ENCODE measurements at places on chromosomes 6 and 20. TPM values are rescaled to one million over a fixed set of nuclear protein-coding genes. Genes with fewer than 3 reads are reported as not detected.

FAM209A gene
- total RNA-seq, result not detected

AIF1 gene
- total RNA-seq, result not detected

CD24 gene
- 299 TPM for total RNA-seq

ADA gene
- 8.8 TPM for total RNA-seq

MOCS1 gene
- 13.7 TPM for total RNA-seq

MAP7 gene
- not detected for total RNA-seq

- no peak for DNase-seq
Observed at GRCh38 chr6:158019416-158019815, 37.8 kb downstream of the SYNJ2 start.

DNA sequence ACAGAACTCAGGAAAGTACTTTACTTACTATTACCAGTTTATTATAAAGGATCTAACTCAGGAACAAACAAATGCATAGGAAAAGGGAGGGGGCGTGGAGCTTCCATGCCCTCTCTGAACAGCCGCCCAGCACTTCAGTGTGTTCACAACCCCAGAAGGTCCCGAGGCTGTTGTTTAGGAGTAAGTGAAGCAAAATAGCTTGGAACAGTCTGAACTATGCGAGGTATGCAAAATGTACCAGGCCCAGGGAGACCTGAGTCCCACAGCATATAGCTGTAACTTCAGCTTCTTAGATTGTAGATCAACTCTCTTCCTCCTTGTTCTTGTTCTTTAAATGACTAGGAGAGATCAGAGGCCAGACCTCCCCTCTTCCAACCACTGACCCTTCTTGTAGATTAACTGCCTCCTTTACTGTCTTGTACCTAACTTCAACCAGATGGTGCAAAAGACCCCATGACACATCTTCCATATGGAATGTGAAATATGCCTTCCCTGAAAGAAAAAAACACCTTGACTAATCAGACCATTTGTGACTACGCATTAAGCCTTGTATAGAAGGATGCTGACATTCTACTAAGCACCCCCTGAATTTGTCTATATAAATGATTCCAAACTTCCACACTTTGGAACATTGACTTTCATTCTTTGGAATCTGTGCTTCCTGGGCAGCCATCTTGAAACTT lies 98.8 kb upstream of the SNX9 start:
- DNase-seq, result no peak

- peak; percentile 94 for DNase-seq
Observed at GRCh38 chr6:113995634-113996033, 24.7 kb upstream of the HDAC2 start.

DNA sequence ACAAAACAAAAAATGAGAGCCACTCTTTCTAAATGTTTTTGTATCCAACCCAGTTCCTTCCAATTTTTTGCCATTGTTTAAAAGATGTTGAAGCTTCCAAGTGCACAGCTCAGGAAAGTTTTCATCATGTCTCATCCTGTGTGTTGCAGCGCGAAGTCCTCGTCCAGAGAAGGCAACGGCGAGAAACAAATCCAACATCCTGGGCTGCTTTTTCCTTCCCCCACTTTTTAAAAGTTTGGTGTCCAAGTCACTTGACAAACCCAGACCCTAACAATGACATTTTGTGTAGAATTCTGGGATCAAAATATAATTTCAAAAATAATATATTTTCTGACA lies 92.3 kb downstream of the ANKRD60 start:
- peak; percentile 31 for DNase-seq

DNA sequence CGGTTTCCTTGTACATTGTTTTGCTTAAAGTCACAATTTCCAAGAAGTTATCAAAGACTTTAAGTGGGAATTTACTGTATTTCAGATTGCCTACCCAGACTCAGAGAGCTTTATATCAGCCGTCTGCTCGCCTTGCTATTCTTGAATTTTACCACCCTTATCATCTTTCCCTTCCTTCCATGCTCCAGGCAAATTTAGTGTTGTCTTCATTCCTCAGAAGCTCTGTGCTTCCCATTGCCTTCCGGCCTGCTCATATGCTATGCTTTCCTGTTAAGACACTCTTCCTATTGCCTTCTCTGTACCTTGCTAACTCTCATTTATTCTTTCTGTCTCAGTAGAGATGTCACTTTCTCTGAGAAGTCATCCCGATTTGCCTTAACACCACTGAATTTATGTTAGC lies 52.1 kb downstream of the CD2AP start:
- no peak for DNase-seq

DNA sequence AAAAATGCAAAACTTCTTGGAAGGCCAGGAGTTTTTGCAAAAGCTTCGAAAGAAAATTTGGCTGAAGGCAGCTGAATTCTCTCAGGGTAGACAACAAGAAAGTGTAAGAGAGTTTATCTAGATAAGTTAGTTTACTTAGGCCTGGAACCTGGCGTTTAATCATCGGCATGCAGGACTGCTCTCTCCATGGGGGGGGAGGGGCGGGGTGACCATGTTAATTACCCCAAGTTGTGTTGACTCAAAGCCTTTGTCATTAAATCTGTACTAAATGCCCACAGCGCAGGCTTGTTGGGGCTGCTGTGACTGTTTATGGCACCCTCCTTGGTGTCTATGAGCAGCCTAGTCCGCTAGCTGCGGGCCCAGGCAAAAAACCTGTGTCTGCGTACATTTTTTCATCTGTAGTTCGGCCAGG lies 20.1 kb upstream of the ZNF451 start:
- no peak for DNase-seq

GRCh38 chr20:61436667-61437279 lies 184.7 kb downstream of the CDH4 start:
- DNase-seq, result peak; percentile 95

DNA sequence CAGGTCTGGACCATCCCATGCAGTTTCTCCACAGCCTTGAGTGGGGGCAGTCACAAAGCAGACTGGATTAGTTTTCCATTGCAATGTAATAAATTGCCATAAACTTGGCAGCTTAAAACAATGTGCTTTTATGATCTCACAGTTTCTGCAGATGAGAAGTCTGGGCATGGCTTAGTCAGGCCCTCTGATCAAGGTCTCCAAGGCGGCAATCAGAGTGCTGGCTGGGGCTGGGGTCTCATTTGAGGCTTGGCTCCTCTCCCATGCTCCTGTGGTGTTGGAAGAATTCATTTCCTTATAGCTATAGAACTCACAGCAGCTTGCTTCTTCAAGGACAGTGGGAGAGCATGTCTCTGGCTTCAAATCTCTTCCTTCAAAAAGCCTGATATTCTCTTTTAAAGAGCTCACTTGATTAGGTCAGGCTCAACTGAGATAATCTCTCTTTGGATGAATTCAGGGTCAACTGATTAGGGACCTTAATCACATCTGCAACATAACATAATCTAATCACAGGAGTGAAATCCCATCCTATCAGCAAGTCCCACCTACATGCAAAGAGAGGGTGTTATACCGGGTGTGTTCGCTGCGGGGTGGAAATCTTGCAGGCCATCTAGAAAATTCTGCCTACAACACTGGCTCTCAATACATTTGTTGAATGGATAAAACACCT lies 77.4 kb upstream of the SULF2 start:
- no peak for DNase-seq

DNA sequence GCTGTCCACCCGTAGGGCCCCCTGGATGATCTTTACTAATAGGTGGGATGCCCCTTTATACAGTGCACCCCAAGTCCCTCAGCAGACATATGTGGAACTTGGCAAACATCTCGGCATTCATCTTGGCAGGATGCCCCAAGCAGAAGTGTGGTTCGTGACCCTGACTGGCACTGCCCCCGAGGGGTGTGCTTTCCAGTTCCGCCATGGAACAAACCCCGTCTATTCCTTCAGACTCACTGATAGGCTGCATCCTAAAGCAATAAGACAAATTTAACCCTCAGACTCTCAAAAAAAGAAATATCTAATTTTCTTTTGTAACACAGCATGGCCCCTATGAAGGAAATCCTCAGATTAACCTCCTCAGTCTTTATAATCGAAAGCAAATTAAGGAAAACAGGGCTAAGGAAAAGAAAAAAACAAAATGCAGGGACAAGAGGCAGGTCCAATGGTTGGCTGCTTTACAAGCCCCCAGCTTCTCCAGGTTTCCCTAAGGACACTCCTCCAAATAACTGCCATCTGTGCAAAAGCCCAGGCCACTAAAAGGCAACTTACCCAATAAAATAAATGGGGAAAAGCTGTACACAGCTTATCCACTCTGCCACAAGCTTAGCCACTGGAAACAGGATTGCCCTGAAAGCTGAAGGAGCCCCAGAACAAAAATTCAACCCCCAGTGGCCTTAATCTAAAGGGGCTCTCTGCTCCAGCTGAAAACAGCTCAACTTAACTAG lies 30.5 kb upstream of the RIPK1 start:
- no peak for DNase-seq

DNA sequence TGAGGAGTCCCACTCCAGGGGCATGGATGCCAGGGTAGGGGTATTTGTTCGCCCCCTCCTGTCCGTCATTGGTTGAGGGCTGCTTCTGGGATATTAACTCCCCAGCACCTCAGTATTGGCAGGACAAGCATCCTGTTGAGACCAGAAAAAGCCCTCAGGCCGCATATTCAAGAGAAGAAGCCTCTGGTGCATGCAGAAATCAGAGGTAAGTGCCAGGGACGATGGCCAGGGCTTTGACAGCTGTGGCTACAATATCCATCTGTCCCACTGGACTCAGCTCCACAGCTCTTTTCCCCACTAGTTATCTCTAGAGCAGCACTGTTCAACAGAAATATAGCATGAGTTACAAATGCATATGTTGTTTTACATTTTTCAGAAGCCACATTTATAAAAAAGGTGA lies 651.3 kb downstream of the KIF16B start:
- DNase-seq, result no peak

DNA sequence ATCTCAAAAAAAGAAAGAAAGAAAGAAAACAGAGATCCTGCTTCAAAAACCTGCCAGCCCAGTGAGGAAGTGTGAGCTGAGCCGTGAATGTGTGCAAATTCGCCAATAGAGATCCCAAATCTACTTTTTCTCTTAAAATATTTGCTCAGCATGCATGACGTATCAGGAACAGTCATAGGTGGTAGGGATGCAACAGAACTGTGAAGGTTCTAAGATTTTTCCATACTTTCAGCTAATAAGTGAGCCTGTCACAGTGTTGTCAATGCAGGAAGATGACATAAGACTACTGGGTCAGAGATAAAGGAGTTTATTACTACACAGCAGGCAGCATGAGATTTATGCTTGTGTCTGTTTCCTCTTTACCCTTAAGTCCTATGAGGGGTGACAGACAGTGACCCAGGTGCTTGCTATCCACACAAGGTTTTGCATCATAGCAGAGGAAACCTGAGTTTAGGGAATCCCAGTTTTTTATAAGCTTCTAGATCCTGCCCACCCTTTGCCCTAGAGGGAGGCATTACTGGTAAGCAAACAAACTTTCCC lies 273.4 kb downstream of the BMP7 start:
- DNase-seq, result no peak

- no peak for DNase-seq
Observed at GRCh38 chr6:167679790-167680604, 146.7 kb upstream of the AFDN start.

DNA sequence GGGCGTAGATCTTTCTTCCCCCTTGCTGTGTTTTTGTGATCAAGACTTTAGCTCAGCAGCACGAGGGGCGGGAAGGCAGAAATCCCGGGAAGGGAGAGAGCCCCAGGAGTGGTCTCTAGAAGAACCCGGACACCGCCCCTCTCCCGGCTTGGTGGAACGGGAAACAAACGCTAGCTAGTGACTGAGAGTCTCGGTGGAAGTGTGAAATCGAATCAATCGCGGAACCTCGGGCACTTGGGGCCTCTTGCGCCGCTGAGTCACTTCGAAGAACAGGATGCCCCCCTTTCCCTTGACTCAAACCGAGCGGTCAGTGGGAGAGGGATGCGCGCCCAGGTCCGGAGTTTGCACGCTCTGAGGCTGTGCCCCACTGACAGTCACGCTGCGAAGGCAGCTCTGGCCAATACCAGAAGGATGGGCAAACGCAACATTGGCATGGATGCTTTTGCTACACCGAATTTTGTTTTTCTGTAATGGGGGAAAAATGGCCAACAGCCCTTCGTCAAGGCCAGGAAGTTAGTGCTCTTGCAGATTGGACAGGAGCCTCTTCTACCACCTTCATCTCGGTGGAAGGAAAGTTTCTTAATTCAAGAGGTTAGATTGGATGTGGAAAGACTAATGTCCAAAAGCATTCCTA lies 1.6 kb upstream of the OLIG3 start:
- DNase-seq, result no peak

DNA sequence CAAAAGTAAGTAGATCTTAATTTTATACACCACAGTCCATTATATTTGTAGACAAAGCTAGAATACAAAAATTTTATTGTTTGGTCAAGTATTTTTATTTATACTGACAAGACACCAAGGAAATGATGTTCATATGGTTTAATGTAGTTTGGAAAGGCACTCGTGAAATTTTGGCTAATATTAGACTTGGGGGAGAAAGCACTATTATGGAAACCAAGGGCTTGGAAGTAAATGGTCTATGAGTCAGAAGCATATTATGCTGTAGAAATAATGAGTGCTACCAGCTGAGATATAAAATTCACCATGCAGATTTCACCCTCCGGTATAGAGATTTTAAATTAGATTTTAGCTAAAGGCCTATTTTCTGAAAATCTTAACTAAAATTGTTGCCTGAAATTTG lies 233.6 kb downstream of the KCNQ5 start:
- no peak for DNase-seq

DNA sequence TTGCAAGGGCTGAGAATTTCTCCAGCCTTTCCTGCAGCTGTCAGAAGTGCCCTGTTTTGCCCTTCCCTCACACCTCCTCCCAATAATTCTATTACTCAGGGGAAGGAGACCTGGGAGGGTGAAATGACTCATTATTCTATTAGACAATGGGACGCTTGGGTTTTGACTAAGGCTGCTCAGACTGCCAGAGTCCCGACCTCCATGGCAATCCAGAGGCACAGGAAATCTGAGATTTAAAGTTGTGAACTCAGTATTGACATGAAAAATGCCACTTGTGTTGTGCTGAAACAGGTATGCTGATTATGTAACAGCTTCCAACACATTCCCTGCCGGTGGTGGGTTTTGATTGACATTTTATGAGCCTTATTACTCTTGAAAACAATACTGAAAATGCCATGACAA lies 625.9 kb upstream of the FLRT3 start:
- DNase-seq, result no peak

GRCh38 chr20:56409521-56409920 lies 2.5 kb upstream of the CASS4 start:
- DNase-seq, result no peak

Measured in SJSA1 (cell line).